Left ventricle myocardium superior (tissue), 1 donor: ENCODE measurements at places on chromosomes 12 and 14. TPM values are rescaled to one million over a fixed set of nuclear protein-coding genes. Genes with fewer than 3 reads are reported as not detected.

DNA sequence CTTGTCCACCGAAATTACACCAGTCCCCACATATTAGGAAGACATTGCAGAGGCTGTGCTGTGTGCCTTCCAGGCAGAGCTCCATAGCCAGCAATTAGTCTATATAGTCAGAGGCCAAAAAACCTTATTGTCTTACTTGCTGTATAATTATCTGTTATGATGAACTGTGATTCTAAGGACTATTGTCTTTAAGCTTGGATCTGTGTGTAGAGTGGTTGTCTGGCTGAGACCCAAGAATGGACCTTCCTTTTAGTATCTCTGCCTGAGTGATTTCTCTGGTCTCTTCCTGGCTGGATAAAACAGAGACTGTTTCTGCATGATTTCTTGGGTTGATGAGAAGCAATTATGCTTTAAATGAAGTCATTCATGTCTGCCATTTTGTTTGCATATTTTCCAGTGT is 465.3 kb downstream of the PRKD1 start:
- DNase-seq, result no peak

Gene KRT71
- total RNA-seq, result not detected

Gene C14orf119
- 23.6 TPM for total RNA-seq

DNA sequence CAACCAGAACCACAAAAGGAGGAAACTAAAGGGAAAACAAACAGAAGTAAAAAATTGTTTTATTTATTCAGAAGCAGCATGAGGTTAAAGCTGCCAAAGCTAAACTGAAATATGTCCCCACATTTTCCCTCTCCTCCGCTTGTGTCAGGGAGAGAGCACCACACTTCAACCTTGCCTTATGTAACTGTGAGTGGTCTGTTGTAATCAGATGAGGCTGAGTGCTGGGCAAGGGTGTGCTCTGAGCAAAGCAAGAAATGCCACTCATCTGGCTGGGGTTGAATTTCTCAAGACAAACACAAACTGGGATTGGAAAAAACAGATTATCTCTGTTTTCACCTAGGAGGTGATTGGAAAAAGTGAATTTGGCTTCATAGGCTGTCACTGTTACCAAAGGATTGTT is 12.2 kb downstream of the CAPZA3 start:
- no peak for DNase-seq

- no peak for DNase-seq
Observed at GRCh38 chr14:79246173-79246572, 965.1 kb downstream of the DIO2 start.

DNA sequence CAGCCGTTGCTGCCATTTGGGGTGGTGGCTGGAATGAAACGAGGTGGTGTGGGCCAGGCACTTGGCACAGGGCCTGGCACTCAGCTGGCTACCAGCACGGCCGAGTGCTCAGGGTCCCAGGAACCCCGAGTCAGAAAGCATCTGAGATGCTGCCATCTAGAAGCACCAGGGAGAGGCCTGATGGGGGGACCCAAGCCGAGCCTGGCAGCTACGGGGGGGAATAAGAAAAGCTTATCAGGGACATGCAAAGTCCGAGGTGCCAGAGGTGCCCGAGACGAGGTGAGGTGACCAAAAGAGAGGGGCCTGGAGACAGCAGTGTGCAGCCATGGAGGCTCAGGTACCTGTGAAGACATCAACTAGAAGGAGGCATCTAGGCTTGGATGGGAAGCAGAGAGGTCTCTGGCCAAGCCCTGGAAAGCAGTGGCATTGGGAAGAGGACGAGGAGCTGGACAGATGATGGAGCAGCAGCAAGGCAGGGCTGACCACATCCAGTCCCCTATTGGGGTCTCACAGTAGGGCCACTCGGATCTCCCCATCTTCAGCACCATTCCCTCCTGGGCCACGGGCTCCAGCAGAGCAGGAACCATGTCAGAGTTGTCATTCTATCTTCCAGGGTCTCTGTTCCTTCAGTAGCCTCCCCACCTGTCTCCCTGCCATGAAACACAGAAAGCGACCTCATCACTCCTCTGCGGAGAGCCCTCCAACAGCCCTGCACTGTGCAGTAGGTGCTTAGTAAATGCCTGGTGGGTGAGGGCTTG is 59.3 kb upstream of the DIO3 start:
- DNase-seq, result no peak

GRCh38 chr12:91422127-91422526 is 239.5 kb upstream of the DCN start:
- DNase-seq, result no peak

DNA sequence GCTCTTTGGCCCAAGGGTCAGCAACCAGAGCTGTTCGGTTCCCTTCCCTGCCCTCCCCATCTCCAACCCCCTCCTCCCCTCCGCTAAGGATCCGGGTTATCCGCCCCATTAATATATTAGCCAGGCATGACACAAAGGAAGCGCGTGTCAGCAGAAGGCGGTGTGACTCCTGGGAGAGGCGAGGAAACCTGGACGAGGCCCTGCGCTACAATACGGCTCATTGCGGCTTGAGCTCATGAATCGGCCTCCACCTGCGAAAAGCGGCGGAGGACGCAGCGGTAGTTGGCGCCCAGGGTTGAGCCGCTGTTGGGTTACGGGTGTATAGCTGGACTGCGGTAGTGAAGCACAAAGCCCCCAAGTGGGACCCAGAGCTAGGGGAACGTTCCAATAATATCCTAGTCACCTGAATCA is 9.9 kb downstream of the FOXA1 start:
- no peak for DNase-seq

GRCh38 chr14:19801118-19801464 is 2.5 kb upstream of the OR4N2 start:
- no peak for DNase-seq

DNA sequence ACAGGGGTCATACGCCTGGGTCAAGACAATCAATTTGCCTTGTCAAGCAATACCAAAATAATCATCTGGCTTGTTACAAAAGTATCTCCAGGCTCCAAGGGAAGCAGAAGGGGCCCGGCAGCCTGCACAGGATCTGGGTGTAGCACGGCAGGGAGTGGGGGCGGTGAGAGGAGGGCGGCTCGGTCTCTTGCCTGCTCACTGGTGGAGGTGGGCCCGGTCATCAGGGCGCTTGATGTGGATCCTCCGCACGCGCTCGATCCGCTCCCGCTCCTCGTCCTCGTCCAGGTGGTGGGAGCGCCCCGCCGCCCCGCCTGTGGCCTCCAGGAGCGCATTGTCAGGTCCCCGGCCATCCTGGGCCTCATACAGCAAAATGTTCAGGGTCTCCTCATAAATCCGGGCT is 25.7 kb downstream of the KCTD10 start:
- no peak for DNase-seq

GRCh38 chr12:28017873-28018255 is 45.3 kb upstream of the PTHLH start:
- no peak for DNase-seq

Gene DCN
- total RNA-seq, result 741 TPM

DNA sequence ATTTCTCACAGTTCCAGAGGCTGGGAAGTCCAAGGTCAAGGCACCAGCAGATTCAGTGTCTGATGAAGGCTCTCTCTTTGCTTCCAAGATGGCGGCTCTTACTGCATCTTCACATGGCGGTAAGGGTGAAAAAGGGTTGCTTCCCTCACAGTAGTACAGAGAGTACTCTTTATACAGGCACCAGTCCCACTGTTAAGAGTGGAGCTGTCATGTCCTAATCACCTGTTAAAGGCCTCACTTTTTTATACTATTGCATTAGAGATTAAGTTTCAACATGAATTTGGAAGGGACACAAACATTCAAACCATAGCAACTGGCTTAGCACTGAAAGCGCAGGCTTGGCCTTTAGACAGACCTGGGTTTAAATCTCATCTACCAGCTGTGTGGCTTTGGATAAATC is 50.0 kb upstream of the TCL1A start:
- no peak for DNase-seq

Gene GLI1
- 0.37 TPM for total RNA-seq

Gene BRF1
- total RNA-seq, result 20.3 TPM
